ENCODE measurements at places on chromosomes 16 and 17.

DNA sequence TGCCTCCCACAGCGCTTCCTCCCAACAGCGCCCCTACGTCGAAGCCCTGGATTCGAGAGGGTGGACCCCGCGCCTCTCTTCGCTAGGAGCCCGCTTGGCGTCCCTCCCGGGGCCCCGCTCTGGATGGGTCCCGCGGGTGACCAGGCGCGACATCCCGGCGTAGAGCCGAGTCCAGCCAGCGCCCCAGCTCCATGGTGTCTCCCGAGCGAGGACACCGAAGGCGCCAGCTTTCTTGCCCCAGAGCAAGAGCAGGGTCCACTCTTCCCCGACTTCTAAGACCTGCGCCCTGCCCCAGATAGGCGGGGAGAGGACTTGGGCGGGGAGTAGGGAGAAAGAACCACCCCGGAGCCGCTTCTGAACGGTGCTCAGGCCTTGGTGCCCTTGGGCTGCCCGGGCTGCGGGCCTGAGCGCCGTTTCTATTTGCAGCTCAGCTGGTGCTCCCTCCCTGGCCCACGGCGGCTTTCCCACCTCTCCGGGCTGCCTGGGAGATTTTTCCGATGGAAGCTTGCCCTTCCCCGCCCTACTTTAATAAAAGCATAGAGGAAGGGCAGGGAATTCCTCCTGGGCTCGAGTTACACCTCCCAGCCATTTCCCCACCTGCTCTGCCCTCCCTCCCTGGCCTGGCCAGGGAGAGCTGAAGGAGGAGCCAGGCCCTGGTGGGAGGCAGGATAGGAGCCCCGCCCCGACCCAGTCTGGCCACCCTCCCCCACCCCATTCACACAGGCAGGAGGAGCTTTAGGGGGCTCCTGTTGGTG, 1.8 kb downstream of the MMP15 start:
- no peak for DNase-seq

- DNase-seq: no peak
Measured at GRCh38 chr17:67488161-67488560, 111.1 kb downstream of the PITPNC1 start.

GRCh38 chr17:48871551-48872351, 20.8 kb upstream of the ATP5MC1 start:
- no peak for DNase-seq

- DNase-seq: no peak
Measured at GRCh38 chr17:79919164-79919585, 79.9 kb upstream of the CBX4 start.

DNA sequence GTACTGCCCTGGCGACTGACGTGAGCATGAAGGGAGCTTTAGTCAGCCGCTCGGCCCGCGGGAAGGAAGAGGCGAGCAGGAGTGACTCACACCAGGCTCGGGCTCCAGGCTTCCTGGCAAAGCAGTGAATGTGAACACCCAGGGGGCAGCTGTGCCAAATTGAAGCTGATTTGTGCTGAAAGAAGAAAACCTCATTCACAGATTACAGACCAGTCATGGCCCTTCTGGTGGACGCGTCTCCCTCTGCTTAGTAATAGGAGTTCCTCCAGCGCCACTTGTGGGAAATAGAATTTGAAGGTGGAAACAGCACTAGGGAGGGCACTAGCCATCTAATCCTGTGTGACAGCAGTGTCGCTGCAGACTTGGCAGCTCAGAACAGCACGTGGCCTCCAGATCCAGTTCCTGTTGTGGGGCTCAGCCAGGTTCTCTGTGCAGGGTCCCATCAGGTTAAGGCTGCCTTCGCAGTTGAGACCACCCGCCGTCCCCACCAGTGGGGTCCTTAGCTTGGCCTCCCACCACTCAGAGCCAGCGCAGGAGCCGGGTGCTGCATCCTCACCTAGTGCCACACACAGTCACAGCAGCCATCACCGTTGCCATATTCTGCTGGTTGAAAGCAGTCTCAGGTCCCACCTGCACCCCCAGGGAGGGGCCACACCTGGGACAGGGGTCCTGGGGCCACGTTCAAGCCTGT, 164.5 kb upstream of the CHMP6 start:
- no peak for DNase-seq

GRCh38 chr16:85861095-85861825, 37.7 kb upstream of the IRF8 start:
- DNase-seq: no peak

- no peak for DNase-seq
Measured at GRCh38 chr17:74349120-74349519, 12.5 kb downstream of the BTBD17 start.

DNA sequence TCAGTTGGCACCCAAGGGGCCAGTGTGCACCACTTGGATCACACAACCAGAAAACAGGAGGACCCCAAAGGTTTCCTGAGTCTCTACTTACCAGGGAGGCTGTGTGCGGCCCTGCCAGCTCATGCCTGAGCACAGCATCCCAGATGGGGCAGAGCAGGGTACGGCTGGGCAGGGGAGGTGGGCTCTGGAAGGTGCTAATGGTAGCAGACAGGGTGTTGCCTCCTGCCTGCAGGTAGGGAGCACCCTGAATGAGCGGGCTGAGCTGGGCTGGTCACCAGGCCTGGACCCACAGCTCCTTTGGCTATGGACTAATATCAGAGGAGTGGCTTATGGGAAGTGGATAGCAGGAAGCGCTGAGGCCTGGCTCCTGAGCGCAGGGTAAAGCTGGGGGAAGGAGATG, 14.6 kb downstream of the RECQL5 start:
- no peak for DNase-seq

GRCh38 chr17:73595479-73595878, 48.8 kb downstream of the SDK2 start:
- peak; percentile 55 for DNase-seq

GRCh38 chr17:77375917-77376651, 235.3 kb downstream of the SEC14L1 start:
- DNase-seq: no peak

DNA sequence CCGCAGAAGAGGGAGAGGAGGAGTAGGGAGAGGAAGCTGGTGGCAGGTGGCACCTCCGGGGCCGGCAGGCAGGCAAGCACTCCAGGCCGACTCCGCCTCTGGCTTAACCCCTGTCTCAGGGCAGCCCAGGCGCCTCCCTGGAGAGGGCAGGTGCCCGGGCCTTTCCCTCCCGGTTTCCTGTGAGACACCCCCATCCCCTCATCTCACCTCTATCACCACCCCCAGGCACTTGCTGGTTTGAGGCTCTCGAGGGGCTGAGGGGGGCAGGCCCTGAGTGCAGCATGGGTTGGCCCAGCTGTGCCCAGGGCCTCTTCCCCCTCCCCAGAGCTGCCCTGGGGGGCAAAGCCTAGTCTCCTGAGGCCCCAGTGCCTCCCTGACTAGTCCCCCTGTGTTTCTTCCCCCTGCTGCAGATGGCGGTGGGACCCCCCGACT, 6.0 kb downstream of the DOC2A start:
- no peak for DNase-seq

DNA sequence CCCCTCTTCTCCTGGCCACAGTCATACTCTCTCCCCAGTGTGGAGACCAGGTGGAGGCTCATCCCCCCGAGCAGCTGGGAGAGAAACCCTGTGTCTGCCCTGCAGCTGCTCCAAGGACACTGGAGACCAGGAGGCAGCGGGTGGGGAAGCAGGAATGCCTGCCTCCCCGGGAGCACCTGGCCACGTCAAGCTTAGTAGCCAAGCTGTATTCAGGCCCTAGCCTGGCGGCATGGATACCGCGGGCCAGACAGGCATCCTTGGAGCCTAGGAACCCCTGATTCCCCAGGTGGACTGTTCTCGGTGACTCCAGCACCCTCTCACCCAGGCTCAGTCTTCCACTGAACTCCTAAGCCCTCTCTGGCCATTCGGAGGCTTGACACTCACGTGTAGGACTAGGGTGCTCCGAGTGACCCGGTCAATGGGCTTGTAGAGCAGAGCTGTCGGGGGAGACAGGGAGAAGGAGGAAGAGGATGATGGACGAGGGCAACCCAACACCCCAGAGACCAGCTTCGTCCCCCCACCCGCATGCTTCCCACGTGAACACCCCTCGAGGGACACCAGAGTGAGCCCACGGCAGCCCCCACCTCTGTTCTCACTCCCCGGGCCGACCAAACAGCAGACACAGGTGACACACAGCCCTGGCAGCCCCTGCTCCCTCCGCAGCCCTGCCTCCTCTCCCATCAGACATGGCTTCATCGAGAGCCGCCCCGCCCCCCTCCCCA, 76.5 kb downstream of the TIMM22 start:
- no peak for DNase-seq

DNA sequence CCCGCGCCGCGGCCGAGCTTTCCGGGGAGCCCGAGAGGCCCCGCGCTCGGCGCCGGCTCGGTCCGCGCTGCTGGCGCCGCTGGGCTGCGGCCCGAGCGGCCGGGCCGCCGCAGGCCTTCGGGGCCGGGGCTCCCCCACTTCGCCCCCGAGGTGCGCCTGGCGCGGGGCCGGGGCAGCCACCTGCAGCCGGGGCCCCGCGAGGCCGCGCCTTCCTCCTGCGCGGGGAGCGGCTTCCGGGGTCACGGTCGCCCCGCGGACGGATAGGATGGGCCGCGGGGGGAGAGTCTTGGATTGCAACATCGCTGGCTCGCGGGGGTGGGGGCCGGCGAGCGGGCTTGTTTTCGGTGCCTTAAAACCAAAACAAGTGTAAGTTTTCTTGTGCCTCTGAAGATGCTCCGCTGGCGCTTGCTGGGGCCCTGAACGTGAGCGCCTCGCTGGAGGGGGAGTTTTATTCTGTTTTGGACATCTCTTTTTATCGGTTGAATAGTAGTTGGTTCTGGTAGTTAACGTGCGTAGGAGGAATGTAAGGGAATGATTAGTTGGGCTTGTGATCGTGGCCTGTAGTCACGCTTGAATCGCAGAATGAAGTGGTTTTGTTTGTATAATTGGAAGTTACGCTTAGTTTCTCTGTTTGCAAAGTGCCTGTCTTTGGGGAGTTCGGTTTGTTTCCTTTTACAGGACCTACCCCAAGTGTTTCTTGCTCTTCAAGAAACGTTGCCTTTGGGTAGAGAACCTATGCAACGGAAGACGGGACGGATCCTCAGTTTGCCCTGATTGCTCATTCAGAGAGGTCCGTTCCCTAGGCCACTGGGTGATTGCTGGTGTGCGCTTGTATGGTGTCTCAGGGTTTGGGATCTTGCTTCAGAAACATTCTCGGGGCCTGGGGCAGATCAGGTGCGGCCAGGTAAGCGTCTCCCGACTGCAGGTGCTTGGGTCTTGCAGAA, 724 bp downstream of the UBE2I start:
- peak; percentile 73 for DNase-seq

- no peak for DNase-seq
Measured at GRCh38 chr17:50332196-50332595, 13.7 kb upstream of the XYLT2 start.

DNA sequence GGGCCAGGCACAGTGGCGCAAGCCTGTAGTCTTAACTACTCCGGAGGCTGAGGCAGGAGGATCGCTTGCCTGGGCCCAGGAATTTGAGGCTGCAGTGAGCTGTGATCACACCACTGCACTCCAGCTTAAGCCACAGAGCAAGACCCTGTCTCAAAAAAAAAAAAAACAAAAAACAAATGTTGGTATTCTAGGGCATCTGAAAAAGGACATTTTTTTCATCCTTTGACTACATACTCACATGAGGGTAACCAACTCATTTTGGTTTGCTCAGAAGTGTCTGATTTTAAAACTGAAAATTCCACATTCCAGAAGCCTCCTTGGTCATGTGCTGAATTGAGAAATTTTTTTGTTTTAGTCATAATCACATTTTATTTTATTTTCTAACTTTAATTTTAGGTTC, 12.7 kb upstream of the C16orf82 start:
- no peak for DNase-seq

GRCh38 chr16:86396901-86397311, 113.4 kb upstream of the FOXF1 start:
- DNase-seq: no peak

GRCh38 chr17:42421136-42421506, 1.9 kb downstream of the CAVIN1 start:
- DNase-seq: no peak

- no peak for DNase-seq
Measured at GRCh38 chr16:29988346-29989075, 6.9 kb downstream of the HIRIP3 start.

DNA sequence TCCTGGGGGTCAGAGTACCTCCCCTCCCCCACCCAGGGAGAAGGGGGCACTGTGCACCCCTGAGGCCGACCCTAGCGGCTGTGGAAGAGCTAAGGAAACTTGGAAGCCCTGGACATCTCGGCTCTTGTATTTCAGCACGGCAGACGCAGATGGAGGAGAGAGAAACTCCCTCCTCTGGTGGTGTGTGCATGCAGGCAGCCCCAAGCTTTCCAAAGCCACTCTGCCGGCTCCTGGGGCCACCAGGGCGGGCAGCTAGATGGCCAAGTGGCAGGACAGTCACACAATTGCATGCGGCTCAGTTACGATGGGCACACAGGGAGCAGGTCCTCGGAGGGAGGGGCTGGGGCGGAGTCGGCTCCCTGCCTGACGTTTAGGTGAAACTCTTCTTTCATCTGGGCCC, 195.5 kb downstream of the RBFOX3 start:
- no peak for DNase-seq

- peak; percentile 25 for DNase-seq
Measured at GRCh38 chr16:30748634-30749445, 615 bp downstream of the PHKG2 start.

- no peak for DNase-seq
Measured at GRCh38 chr16:12203780-12204351, 227.3 kb downstream of the SNX29 start.

GRCh38 chr16:85480727-85481101, 132.4 kb upstream of the GSE1 start:
- DNase-seq: peak; percentile 32

DNA sequence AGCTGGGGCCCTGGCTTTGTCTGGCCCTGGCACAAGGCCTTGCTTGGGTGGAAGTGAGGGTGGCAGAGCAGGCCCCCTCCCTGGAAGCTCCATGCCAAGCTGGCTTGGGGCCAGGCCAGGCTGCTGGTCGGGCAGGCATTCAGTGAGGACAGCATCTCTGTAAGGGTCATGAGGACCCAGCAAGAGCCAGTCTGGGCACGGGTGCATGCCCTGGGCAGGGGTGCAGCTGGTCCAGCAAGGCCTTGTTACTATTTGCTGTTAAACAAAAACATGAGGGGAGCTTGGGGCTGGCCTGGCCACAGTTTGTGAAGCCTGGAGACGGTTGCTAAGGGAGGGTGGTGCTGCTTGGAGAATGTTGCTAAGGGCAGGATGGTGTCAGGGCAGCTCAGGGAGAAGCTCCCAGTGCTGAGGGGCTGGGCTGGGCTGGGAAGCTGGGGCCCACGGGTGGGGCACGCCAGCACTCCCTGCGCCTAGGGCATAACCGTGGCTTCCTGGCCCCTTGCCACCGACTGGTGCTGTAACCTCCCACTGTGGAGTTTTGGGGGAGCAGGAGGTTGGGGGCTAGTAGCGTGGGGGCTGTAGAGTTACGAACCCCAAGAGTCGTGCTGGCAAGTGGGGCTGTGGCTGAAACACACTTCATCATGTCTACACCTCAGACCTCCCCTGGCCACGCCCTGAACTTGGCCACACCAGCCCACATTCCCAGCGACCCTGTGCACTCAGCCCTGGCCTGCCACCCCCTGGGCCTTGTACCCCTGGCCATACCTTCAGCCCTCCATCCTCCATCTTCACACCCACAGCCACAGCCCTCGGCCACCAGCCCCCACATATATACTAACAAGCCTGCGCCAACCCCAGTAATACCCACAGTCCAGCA, 1.6 kb downstream of the TPPP3 start:
- DNase-seq: no peak

Data from OCI-LY7 (cell line).